ENCODE measurements at places on chromosomes 3 and 15. TPM values are rescaled to one million over a fixed set of nuclear protein-coding genes. Genes with fewer than 3 reads are reported as not detected.

The GRK7 gene
- total RNA-seq = not detected

The RTP1 gene
- total RNA-seq = not detected

The ALDH1A2 gene
- not detected for total RNA-seq

The SCN5A gene
- total RNA-seq = not detected

The HHATL gene
- total RNA-seq = not detected

The RBP2 gene
- not detected for total RNA-seq

The NOX5 gene
- 0.02 TPM for total RNA-seq

The C2CD4B gene
- total RNA-seq = 0.09 TPM

The SERPINI2 gene
- not detected for total RNA-seq

The AHSG gene
- total RNA-seq = not detected

The CCR1 gene
- 3.7 TPM for total RNA-seq

The SOX14 gene
- not detected for total RNA-seq

The TAGLN3 gene
- not detected for total RNA-seq

The SYNM gene
- 0.68 TPM for total RNA-seq

The MCTP2 gene
- total RNA-seq = 53.9 TPM

The PRR23B gene
- not detected for total RNA-seq

The RTP3 gene
- not detected for total RNA-seq

The GOLGA8G gene
- not detected for total RNA-seq

The P3H2 gene
- not detected for total RNA-seq

The TEX9 gene
- 0.77 TPM for total RNA-seq

The ERC2 gene
- 0.11 TPM for total RNA-seq

The MAGI1 gene
- 1.1 TPM for total RNA-seq

The ITIH1 gene
- total RNA-seq = not detected

The C2CD4A gene
- not detected for total RNA-seq

The RAD54L2 gene
- total RNA-seq = 35.6 TPM

The GOLGA6L10 gene
- 0.32 TPM for total RNA-seq

The ARPP21 gene
- total RNA-seq = not detected

The EFCC1 gene
- total RNA-seq = 0.07 TPM

The POLQ gene
- 37.1 TPM for total RNA-seq

The KY gene
- not detected for total RNA-seq

The PPARG gene
- total RNA-seq = 1.2 TPM

The LYSMD2 gene
- total RNA-seq = 13.2 TPM

The ANKRD63 gene
- total RNA-seq = not detected

The STARD9 gene
- 14.4 TPM for total RNA-seq

The EBLN2 gene
- 9.8 TPM for total RNA-seq

The WDR48 gene
- total RNA-seq = 30.6 TPM

The ROBO2 gene
- total RNA-seq = not detected

The KLHL6 gene
- total RNA-seq = 31.7 TPM

The ECT2 gene
- 52.8 TPM for total RNA-seq

The SLC35G2 gene
- total RNA-seq = 0.34 TPM

Data from T-helper 2 cell treated with Interferon-gamma antibody and Interleukin-4, amounts not matched to agents 100 ng/mL and 5 ng/mL, for 36 hours (primary cell).